ENCODE measurements at places on chromosomes 16 and 17.
A peak's percentile ranks its signal among the peaks of the same experiment; 100 is the strongest.

GRCh38 chr17:75348386-75349012 lies 57.0 kb downstream of the GRB2 start:
- DNase-seq: no peak

- no peak for DNase-seq
These were observed 94.1 kb downstream of the MRM3 start for GRCh38 chr17:876272-876671.

GRCh38 chr17:35716897-35717465 lies 14.5 kb upstream of the RASL10B start:
- DNase-seq: no peak

DNA sequence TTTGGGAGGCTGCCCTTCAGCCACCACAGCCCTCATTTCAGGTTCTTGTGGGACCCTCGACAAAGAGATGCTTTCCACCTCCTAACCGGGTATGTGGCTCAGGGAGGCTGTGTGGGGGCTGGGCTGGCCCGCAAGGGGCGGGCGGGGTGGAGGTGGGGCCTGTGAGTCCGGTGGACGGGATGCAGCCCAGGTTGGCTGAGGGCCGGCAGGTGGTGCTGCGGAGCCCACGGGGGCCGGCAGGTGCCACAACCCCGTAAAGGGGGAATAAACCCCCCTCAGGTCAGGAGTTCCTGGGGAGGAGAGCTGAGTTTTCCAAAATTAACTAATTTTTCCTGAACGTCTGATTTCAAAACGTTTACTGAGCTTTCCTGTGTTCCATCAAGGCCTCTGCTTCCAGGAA lies 4.9 kb upstream of the CIAO3 start:
- DNase-seq: no peak

DNA sequence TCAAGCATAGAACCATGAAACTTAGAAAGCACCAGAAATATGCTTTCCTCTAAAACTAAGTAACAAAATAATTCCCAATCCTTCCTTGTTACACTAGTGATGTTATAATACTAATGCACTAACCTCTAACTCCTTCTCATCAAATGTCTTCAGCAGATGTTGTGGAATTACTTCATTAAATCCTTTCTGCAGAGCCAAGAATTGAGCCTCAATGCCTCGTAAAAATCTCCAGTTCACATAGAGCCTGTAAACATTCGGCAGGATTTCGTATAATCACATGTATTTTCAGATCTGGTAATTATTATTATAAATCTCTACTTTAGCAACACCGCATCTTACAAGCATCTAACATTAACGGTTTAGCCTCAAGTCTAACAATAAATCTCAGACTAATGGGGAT lies 44.7 kb downstream of the CEP95 start:
- DNase-seq: no peak

- no peak for DNase-seq
These were observed 15.7 kb downstream of the PDP2 start for GRCh38 chr16:66895999-66896398.

GRCh38 chr17:79026376-79027273 lies 2.7 kb downstream of the C1QTNF1 start:
- peak; percentile 87 for DNase-seq

DNA sequence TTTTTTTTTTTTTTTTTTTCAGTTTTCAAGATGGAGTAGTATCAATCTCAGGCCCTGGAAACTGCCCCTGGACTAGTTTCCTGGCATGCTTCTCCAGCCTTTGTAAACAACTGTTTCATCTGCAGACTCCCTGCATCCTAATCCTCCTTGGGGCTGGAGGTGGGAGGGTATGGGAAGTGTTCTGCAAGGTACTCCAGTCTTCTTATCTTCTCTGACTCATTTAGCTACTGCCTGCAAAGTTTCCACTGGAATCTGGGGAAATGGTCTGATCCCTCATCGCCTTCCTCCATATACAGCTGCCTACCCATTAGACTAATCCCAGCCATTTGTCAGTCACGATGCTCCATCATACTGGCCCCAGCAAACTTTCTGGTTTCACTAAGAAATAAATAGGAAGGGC lies 21.5 kb downstream of the COPZ2 start:
- DNase-seq: no peak

- DNase-seq: no peak
These were observed 289.0 kb upstream of the XYLT1 start for GRCh38 chr16:17759451-17760390.

DNA sequence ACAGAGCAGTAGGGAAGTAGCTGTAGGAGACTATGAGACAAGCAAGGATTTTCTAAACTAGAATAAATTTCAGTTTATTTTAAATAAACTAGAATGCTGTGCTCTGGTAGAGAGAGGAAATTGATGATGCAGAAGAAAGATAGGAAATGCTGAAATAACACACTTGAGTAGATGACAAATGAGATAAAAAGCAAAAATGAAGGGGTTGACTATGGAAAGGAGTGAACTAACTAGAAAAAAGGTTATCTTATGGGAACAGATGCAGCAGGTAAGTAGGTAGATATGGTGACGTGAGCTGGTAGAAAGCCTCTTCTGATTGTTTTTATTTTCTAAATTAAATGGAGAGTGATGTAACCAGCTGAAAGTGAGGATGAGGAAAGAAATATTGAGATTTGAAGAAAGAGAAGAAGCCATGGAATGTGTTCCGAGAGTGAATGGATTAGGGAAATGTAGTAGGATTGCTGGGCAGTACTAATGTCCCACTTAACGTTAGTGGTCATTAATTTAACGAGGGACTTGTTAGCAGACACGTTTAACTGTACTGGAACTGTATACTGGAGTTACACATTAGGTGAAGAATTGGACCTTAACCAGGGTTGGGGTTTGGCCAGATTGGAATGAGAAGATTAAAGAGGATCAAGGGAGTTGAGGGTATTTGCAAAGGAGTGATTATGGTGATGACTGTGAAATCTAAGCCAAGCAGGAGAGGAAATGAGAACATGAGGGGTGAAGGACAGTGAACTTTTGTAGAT lies 196.5 kb downstream of the TANC2 start:
- no peak for DNase-seq

- no peak for DNase-seq
These were observed 43.9 kb downstream of the ATP2C2 start for GRCh38 chr16:84412262-84412661.

GRCh38 chr17:80856863-80857755 lies 134.5 kb upstream of the CHMP6 start:
- no peak for DNase-seq

- DNase-seq: no peak
These were observed 5.3 kb upstream of the WSCD1 start for GRCh38 chr17:6064868-6065267.

GRCh38 chr16:52528393-52529065 lies 18.4 kb downstream of the TOX3 start:
- no peak for DNase-seq

- DNase-seq: no peak
These were observed 21.9 kb downstream of the AKAP1 start for GRCh38 chr17:57106836-57107497.

GRCh38 chr16:28003021-28003865 lies 60.3 kb downstream of the GSG1L start:
- no peak for DNase-seq

GRCh38 chr16:76052725-76053124 lies 224.5 kb upstream of the CNTNAP4 start:
- no peak for DNase-seq

GRCh38 chr17:7001318-7001961 lies 5.6 kb downstream of the ALOX12 start:
- peak; percentile 45 for DNase-seq

DNA sequence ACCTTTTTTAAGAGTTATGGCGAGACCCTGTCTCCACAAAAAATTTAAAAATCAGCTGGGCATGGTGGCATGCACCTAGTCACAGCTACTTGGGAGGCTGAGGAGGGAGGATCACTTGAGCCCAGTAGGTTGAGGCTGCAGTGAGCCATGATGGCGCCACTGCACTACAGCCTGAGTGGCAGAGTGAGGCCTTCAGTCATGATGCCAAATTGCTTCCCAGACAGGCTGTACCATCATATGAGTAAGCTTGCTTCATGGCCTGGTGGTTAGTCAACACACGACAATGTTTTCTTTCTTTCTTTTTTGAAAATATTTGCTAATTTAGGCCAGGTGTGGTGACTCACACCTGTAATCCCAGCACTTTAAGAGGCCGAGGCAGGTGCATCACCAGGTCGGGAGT lies 12.5 kb downstream of the NTAN1 start:
- DNase-seq: no peak

- no peak for DNase-seq
These were observed 3.5 kb downstream of the PLK1 start for GRCh38 chr16:23682181-23682580.

DNA sequence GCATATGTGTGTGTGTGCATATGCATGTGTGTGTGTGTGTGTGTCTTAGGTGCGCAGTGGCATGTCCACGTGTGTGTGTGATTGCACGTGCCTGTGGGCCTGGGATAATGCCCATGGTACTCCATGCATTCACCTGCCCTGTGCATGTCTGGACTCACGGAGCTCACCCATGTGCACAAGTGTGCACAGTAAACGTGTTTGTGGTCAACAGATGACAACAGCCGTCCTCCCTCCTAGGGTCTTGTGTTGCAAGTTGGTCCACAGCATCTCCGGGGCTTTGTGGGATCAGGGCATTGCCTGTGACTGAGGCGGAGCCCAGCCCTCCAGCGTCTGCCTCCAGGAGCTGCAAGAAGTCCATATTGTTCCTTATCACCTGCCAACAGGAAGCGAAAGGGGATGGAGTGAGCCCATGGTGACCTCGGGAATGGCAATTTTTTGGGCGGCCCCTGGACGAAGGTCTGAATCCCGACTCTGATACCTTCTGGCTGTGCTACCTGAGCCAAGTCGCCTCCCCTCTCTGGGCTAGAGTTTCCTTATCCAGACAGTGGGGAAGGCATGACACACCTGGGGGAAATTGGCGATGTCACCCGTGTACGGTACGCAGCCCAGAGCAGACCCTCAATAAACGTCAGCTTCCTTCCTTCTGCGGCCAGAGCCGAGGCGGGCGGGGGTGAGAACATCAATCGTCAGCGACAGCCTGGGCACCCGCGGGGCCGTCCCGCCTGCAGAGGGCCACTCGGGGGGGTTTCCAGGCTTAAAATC lies 47.6 kb downstream of the IL21R start:
- DNase-seq: no peak

- DNase-seq: no peak
These were observed 20.3 kb upstream of the GLIS2 start for GRCh38 chr16:4295581-4295980.

GRCh38 chr16:56203052-56203451 lies 11.8 kb downstream of the GNAO1 start:
- DNase-seq: no peak

- DNase-seq: no peak
These were observed 6.1 kb upstream of the STAC2 start for GRCh38 chr17:39231591-39232551.

GRCh38 chr17:14098246-14098645 lies 28.9 kb downstream of the COX10 start:
- DNase-seq: no peak

DNA sequence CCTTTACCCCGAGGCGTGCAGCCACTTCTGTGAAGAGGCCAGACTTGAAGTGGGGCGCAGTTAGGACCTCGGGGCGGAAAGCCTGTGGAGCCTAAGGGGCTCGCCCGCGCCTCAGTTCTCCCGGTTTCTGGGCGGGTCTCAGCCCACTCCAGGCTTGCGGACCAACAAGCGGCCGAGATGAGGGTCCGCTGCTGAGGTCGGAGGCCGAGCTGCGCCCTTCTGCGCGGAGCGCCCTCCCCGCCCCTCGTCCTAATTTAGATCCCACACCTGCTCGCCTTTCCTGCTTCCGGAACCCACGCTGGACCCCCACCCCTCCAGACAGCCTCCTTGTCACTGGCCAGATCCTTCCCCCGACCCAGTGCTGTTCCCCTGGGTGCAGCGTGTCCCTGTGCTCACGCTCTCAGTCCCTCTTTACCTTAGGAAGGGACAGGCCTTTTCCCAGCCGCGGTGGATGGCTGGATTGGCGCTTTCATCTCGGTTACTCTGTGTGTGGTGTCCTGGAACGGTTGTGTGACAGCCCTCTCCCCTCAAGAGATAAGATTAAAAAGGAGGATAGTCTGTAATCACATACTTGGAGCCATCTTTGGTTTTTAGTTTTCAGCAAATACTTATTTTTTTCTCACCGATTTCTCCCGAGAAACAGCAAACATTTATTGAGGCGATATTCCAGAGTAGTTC lies 933 bp upstream of the ATXN7L3 start:
- DNase-seq: peak; percentile 36

DNA sequence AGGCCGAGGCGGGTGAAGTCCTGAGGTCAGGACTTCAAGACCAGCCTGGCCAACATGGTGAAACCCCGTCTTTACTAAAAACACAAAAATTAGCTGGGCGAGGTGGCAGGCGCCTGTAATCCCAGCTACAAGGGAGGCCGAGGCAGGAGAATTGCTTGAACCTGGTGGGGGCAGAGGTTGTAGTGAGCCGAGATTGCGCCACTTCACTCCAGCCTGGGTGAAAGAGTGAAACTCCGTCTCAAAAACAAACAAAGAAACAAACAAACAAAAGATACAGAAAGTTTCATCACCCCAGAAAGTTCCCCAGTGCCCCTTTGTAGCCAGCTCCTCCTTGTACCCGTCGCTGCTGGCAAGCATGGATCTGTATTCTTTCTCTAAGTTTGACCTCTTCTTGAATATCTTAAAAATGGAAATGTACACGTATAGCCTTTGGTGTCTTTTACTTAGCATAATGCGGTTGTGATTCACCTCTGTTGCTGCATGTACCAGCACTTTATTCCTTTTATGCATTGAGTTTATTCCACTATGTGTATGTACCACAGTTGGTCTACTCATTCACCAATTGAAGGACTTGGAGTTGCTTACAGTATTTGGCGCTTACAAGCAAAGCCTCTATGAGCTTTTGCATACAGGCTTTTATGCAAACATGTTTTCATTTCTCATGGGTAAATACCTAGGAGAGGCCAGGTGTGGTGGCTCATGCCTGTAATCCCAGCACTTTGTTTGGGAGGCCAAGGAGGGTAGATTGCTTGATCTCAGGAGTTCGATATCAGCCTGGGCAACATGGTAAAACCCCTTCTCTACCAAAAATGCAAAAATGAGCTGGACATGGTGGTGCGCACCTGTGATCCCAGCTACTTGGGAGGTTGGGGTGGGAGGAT lies 87.5 kb upstream of the CLEC18A start:
- DNase-seq: no peak

GRCh38 chr16:81558444-81559175 lies 114.0 kb downstream of the CMIP start:
- DNase-seq: no peak

DNA sequence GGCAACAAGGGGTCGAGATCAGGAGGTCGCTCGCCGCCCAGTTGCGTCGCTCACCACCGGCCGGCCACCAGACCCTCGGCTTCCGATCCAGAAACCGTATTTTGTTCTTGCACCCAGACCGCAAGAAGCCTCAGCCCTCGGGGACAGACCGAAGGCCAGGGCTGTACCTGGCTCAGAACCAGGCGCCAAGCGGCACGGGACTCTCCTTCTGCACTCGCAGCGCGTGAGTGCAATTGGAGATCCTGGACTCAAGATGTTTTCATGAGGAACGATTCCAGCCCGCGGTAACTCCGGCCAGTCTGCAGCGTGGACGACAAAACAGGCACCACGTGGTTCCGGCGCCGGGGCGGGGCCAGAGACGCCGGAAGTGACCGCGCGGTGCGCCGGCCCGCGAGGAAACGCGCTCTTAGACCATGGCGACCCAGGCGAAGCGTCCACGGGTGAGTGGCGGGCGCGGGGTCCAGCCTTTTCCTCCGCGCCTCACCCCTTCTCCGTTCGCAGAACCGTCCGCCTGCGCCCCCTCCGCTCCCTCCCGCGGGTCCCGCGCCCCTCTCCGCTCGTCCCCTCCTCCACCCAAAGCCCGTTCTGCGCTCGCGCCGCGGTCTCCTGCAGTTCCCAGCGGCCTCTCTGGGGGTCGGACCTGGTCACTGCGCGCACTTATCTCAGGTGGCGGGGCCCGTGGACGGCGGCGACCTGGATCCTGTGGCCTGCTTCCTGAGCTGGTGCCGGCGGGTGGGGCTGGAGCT lies at the start of gene SETD6:
Gene SETD6 (plus strand): TSS at position 393 of the 746 bp plus-strand sequence. CDS start 21 bp downstream, at position 414.
- peak; percentile 87 for DNase-seq

Measured in adrenal gland (tissue), 19 donors.